Effector memory CD4-positive, alpha-beta T cell (primary cell): ENCODE measurements at places on chromosomes 3 and 15.
A peak's percentile ranks its signal among the peaks of the same experiment; 100 is the strongest.

- H3K27me3 ChIP-seq: no peaks in the 10 kb centered on the region
- peaks cover 4% of the 10 kb centered on the region for H3K36me3 ChIP-seq
These were observed 61.0 kb downstream of the SCAPER start for GRCh38 chr15:76844096-76844495.

GRCh38 chr15:101540480-101541239 is 51.2 kb upstream of the PCSK6 start:
- H3K27ac ChIP-seq: no peak overlapping the region
- H3K36me3 ChIP-seq: no peaks in the 10 kb centered on the region
- no peaks in the 10 kb centered on the region for H3K4me1 ChIP-seq
- no peak for DNase-seq
- H3K27me3 ChIP-seq: no peaks in the 10 kb centered on the region
- H3K4me3 ChIP-seq: no peak overlapping the region

DNA sequence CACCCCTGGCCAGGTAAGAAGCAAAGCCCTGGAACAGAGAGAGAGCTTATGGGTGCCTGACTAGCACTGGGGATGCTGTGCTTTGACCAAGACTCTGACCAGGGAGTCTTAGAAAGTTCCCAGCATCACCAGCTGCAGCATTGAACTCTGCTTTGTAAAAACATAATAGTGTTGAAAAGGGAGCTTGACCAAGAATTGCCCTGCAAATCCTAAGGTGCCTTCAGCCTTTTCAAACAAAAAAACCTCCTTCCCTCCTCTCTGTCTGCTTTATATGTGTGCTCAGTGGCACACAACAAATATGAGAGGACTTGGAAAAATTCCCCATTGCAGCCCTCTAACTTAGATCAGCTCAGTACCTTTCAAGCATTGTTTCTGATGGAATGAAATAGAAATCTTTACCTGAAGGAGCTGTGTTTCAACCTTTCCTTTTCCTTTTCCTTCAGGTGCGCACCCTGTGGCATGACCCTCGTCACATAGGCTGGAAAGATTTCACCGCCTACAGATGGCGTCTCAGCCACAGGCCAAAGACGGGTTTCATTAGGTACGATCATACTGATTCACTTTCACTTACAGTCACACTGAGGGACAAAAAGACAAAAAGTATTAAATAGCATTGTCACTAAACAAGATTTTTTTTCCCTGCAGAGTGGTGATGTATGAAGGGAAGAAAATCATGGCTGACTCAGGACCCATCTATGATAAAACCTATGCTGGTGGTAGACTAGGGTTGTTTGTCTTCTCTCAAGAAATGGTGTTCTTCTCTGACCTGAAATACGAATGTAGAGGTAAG is 13.0 kb downstream of the THBS1 start:
- H3K4me1 ChIP-seq: no peaks in the 10 kb centered on the region
- H3K27ac ChIP-seq: no peak overlapping the region
- no peak for DNase-seq
- H3K27me3 ChIP-seq: no peaks in the 10 kb centered on the region

DNA sequence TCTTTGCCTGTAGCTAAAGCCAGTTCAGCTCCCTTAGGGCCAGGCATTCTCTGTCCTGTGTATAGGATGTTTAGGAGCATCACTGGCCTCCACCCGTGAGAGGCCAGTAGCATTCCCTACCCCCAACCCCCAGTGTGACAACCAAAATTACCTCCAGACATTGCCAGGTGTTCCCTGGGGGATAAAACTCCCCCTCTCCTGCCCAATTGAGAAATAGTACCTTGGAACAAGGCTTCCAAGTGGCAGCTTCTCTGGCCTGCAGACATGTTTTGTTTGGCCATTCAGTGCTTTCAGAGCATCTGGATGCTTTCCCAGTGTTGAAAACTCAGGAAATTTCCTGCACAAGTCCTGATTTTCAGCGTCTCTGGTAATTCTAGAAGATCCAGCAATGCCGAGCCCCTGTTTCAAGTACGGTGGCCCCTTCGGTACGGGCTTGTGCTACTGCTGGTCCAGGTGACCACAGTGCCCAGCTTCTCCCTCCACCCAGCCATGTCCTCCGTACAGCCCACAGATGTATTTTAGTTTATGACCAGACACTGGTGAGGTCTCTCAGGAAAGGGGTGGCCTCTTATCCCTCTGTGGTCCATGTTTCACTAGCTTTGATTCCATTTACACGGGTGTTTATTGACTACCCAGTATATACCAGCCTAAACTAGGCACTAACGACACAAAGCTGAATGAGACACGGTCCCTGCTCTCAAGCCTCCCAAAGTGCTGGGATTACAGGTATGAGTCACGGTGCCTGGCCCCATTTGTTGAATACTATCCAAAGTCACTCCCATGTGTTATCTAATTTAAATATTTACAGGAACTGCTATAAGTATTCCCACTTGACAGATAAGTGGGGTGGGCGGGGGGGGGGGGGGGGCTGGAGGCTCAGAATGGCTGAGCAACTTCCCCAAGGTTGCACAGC is 125.4 kb upstream of the RAD18 start:
- H3K36me3 ChIP-seq: no peaks in the 10 kb centered on the region
- H3K27me3 ChIP-seq: no peaks in the 10 kb centered on the region
- H3K4me3 ChIP-seq: no peak overlapping the region
- H3K4me1 ChIP-seq: no peaks in the 10 kb centered on the region

DNA sequence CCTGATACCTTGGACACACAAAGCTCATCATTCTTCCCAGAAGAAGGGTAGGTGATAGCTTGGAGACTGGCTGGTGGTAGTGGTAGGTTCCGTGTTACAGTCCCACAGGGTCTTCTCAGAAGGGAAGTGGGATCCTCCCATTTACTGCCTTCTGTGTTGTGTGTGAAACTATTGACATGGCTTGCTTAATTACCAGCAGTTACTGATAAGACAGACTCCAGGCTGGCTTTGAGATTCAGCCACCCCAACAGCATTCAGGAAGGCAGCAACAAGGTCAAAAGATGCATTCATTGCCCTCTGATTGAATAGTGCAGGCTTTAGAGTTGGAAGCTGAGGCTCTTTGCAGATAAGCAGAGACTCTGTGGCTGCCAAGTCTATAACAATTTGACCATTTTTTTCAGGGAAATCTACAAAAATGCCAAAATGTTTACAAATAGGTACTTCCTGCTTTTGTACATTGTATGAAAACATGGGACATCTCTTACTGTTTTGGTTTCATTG is 7.7 kb downstream of the ARNT2 start:
- no peak overlapping the region for H3K27ac ChIP-seq
- no peak overlapping the region for H3K4me3 ChIP-seq
- DNase-seq: no peak
- no peaks in the 10 kb centered on the region for H3K36me3 ChIP-seq
- no peaks in the 10 kb centered on the region for H3K4me1 ChIP-seq

GRCh38 chr3:47036145-47036544 is 56.7 kb downstream of the NBEAL2 start:
- H3K27ac ChIP-seq: no peak overlapping the region
- no peak for DNase-seq
- H3K27me3 ChIP-seq: no peaks in the 10 kb centered on the region
- H3K4me3 ChIP-seq: no peak overlapping the region
- peaks cover 4% of the 10 kb centered on the region for H3K4me1 ChIP-seq
- H3K36me3 ChIP-seq: peaks cover 43% of the 10 kb centered on the region

GRCh38 chr3:26636096-26636727 is 13.6 kb downstream of the LRRC3B start:
- no peaks in the 10 kb centered on the region for H3K36me3 ChIP-seq
- no peaks in the 10 kb centered on the region for H3K4me1 ChIP-seq
- H3K27ac ChIP-seq: no peak overlapping the region
- no peak for DNase-seq
- H3K4me3 ChIP-seq: no peak overlapping the region

DNA sequence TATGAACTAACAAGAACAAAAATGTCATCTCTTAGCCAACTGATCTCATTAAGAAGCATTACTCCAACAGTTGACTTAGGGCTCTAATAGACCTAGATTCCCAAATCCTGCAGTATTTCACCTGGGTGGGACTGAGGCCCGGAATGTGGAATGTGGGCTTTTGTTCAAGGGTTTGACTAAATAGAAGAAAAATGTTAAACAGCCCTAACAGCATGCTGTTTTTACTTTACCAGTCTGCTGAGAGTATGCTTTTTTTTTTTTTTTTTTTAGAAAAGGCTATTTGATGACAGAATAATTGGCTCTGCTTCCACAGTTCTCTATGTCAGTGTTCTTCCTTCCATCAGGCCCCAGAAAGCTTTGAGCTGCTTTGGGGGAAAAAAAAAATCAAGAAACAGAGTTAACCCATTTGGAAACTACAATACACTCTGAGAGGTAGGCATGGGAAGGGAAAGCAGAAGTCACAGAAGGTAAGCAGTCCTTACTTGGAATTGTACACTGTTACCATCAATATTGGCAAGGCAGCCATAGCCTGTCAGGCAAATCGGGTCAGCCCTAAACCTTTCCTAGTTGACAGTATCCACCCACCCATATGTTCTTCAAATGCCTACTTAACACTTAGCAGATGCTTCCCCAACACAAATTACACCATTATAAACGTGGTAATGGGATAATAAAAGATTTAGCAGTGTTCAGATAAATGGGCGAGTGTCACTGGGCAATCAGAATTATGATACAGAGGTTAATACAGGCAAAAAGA is 224.2 kb downstream of the CNTN3 start:
- no peak overlapping the region for H3K4me3 ChIP-seq
- DNase-seq: no peak
- H3K27me3 ChIP-seq: no peaks in the 10 kb centered on the region
- no peaks in the 10 kb centered on the region for H3K36me3 ChIP-seq

GRCh38 chr15:70241561-70242320 is 144.0 kb upstream of the TLE3 start:
- no peaks in the 10 kb centered on the region for H3K4me1 ChIP-seq
- DNase-seq: no peak
- no peak overlapping the region for H3K27ac ChIP-seq
- no peak overlapping the region for H3K4me3 ChIP-seq

- no peak overlapping the region for H3K4me3 ChIP-seq
- no peaks in the 10 kb centered on the region for H3K4me1 ChIP-seq
- H3K27ac ChIP-seq: no peak overlapping the region
These were observed 9.3 kb downstream of the PARL start for GRCh38 chr3:183875411-183875810.

GRCh38 chr3:169060037-169060436 is 603.5 kb downstream of the MECOM start:
- H3K27me3 ChIP-seq: no peaks in the 10 kb centered on the region
- no peak for DNase-seq
- H3K4me1 ChIP-seq: no peaks in the 10 kb centered on the region
- no peak overlapping the region for H3K4me3 ChIP-seq

GRCh38 chr3:50205413-50206276 is 574 bp downstream of the SLC38A3 start:
- H3K4me1 ChIP-seq: peaks cover 14% of the 10 kb centered on the region
- peak overlapping the region; percentile 39 for H3K4me3 ChIP-seq
- no peak for DNase-seq
- no peak overlapping the region for H3K27ac ChIP-seq

DNA sequence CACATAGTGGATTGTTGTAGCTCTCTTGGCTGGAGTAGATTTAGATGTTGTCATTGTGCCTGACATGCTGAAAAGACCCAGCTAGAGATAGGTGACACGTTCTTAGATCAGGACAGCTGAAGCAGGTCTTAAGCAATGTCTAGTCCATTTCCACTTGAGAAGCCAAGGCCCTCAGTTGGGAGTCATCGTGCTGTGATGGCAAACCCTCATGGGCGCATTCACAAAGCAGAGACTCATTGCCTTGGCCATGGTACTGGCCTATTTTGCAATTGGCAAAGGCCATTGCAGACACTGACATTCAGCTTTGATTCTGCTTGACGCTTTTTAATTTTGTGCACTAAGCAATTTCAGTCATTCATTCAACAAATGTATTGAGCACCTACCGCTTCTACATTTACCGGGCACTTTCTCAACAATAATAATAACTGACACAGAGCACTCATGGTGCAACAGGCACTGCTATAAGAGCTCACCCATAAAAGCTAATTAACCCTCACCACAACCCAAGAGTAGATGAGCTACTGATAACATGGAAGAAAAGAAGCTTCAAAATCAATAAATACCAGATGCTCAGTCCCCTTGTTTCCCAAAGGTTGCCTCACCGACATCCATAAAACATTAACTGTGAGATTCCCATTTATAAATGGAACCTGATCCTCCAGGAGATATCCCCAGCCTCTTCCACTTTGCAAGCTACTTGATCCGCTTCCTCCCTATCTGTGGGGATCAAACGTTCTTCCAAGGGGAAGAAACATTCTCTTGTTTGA is 200.1 kb downstream of the TLE3 start:
- DNase-seq: no peak
- no peak overlapping the region for H3K27ac ChIP-seq
- no peaks in the 10 kb centered on the region for H3K27me3 ChIP-seq
- H3K36me3 ChIP-seq: no peaks in the 10 kb centered on the region

- no peaks in the 10 kb centered on the region for H3K36me3 ChIP-seq
- no peak overlapping the region for H3K4me3 ChIP-seq
- no peaks in the 10 kb centered on the region for H3K4me1 ChIP-seq
These were observed 36.3 kb upstream of the GNB5 start for GRCh38 chr15:52227456-52227855.

GRCh38 chr3:155736381-155736780 is 8.5 kb downstream of the PLCH1 start:
- H3K36me3 ChIP-seq: no peaks in the 10 kb centered on the region
- no peak overlapping the region for H3K27ac ChIP-seq
- DNase-seq: no peak
- no peaks in the 10 kb centered on the region for H3K4me1 ChIP-seq

- no peak overlapping the region for H3K27ac ChIP-seq
- no peaks in the 10 kb centered on the region for H3K27me3 ChIP-seq
- H3K36me3 ChIP-seq: no peaks in the 10 kb centered on the region
- no peak overlapping the region for H3K4me3 ChIP-seq
These were observed 629 bp upstream of the NOX5 start for GRCh38 chr15:69013726-69014406.

DNA sequence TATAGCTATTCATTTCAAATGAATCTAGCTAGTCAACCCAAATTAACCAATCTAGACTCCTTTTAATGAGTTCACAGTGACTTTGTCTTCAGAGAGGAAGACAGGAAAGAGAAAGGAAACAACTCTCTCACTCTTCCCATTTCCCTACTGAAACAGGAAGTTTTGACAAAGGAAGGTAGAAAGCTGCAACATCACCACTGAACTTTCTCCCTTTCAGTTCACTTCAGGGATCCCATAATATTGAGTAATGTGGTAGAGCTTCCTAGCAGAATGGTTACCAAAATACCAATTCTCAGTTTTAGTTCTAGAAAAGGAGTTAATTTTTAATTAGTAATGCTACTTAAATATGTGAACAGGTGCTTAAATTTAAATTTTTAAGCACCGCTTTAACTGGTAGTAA is 7.5 kb downstream of the VPS13C start:
- no peak for DNase-seq
- H3K27ac ChIP-seq: no peak overlapping the region
- no peak overlapping the region for H3K4me3 ChIP-seq
- H3K36me3 ChIP-seq: no peaks in the 10 kb centered on the region

DNA sequence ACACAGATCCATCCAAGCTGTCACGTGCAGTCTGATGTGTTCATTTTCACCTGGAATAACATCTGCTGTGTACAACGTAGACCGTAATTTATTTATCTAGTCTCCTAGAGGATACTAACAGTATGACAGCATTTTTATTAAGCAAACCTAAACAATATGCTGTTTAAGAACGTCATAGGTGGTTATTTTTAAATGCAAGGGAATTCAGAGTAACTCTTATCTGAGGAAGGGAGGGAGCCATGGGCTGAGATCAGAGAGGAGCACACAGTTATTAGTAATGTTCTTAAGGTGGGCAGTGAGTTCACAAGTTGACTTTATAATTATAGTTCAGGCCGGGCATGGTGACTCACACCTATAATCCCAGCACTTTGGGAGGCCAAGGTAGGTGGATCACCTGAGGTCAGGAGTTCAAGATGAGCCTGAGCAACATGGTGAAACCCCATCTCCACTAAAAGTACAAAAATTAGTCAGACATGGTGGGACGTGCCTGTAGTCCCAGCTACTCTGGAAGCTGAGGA is 193.6 kb downstream of the UACA start:
- H3K36me3 ChIP-seq: no peaks in the 10 kb centered on the region
- no peak overlapping the region for H3K27ac ChIP-seq
- H3K27me3 ChIP-seq: no peaks in the 10 kb centered on the region
- no peak overlapping the region for H3K4me3 ChIP-seq
- no peak for DNase-seq
